Ascending aorta (tissue), 2 donors: ENCODE measurements at places on chromosomes 3 and 15. TPM values are rescaled to one million over a fixed set of nuclear protein-coding genes. Genes with fewer than 3 reads are reported as not detected.

DNA sequence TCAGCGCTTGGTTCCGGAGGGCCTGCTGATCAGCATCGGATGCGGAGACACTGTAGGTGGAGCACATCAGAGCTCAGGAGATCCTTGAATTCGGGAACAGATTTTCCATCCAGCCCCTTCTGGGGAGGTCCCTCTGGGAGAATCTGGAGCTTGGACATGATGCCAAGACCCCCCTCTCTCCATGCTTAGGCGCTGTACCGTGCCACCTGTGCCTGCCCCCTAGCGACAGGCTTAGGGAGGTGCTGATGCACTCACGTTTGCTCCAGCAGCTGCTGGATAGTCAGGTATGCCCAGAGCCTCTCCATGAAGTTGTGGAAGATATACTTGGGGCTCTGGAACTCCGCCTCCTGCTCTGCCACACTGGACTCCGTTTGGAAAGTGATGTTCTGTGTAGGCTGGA is 9.7 kb downstream of the ITIH4 start:
- no peak for DNase-seq

GRCh38 chr15:62153228-62153627 is 11.9 kb downstream of the C2CD4B start:
- no peak for DNase-seq

GRCh38 chr3:64329037-64329436 is 103.8 kb upstream of the PRICKLE2 start:
- DNase-seq = no peak

GRCh38 chr3:41169023-41169422 is 30.3 kb upstream of the CTNNB1 start:
- DNase-seq = no peak

SCAANT1 gene
- not detected for total RNA-seq

SHC4 gene
- total RNA-seq = 7.2 TPM

OR4F15 gene
- total RNA-seq = not detected
